ENCODE measurements at places on chromosomes 3 and 15.

- no peak for DNase-seq
Measured at GRCh38 chr3:72811571-72811970, 36.7 kb downstream of the SHQ1 start.

- no peak for DNase-seq
Measured at GRCh38 chr3:126558336-126559071, at the start of gene C3orf22. Gene C3orf22 (minus strand): TSS chr3:126558932. CDS start chr3:126553390, 5,542 bp downstream.

GRCh38 chr15:47188758-47189507, 528.4 kb upstream of the SEMA6D start:
- DNase-seq, result no peak

GRCh38 chr15:30073915-30074314, 8.8 kb upstream of the GOLGA8J start:
- no peak for DNase-seq

DNA sequence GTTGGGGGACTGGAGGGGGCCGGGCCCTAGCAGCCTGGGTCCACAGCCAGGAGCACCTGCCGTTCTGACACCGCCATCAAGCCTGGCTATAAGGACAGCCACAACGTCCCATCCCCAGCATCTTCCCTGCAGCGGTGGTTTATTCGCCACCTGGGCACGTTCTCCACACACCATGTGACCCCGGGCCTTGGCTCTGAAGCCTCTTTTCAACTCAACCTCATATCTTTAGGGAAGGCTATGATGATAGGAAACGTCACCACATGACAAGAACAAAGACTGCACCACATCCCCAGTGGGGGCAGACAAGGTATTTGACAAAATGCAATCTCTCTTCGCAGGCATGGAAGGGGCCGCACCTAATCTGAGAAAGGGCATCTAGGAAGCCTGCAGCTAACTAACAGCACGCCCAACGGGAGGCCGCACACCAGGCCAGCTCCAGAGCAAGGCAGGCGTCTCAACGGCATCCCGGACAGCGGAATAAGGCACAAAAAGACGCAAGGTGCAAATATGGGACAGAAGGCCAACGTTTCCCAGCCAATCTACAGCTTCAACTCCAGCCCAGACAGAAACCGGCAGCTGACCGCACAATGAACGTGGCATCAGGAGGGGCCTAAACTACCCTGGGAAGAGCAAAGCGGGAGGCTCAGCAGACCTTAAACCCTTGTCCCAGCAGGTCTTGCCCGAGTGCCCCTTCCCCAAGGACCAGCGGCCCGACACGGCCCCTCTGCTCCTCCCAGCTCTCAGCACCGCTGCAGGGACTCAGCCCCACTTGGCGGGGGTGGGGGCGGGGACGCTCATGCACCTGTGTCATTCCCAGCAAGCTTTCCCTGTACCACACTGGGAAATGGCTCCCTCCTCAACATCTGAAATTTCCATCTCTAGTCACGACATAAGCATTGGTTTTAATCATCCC, 41.9 kb downstream of the NIPA2 start:
- no peak for DNase-seq

DNA sequence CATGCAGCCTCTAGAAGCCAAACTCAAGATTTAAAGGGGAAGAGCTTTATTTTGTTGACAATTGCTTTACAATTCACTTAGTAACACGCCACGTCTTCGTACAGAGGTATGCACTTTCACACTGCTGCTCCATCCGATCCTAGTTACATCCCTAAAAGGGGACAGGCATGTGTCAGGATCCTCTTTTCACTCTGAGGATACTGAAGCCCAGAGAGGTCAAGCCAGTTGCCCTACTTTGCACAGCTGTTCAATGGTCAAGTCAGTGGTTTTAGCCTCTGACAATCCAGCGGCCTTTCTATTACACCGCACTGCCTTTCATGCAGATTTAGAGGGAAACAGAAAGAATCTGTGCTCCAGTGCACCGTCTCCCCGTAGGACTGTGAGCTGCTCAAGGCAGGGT, 44.9 kb upstream of the CHRNB4 start:
- DNase-seq, result no peak

DNA sequence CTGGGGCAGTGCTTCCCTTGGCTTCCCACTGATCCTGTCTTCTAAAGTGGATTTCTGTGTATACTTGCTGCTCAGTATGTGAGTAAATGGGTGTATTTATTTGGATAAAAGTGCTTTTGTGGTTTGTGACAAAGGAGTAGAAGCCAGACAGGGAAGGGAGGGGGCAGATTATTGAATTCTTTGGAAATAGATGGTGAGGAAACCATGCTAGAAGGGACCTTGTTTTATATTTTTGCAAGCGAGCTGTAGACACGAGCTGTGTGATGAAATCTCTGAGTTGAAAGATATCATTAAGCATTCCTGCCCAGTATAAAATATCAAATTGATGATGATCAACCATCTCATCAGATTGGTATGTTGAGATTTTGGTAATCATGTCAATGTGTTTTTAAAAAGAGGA, 68.9 kb downstream of the DUT start:
- no peak for DNase-seq

DNA sequence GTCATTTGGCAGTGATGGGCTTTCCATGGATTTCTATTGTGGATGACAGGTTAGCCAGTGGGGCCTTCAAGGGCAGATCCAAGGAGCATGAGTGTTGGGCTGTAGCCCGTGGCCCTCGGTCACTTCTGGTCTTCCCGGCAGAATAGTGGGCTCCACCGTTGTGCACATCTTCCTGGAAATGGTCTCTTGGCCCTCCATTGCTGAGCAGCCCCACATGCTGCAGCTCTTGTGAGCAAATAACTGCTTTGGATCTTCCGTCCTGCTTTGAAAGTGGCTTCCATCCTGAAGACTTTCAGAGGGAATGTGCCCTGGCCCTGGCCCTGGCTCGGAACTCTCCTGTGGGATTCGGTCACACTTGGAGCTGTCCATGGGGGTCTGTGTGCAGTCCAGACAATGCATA, 102.8 kb downstream of the SNRPN start:
- no peak for DNase-seq

GRCh38 chr3:32009101-32009500, 27.6 kb downstream of the ZNF860 start:
- no peak for DNase-seq

DNA sequence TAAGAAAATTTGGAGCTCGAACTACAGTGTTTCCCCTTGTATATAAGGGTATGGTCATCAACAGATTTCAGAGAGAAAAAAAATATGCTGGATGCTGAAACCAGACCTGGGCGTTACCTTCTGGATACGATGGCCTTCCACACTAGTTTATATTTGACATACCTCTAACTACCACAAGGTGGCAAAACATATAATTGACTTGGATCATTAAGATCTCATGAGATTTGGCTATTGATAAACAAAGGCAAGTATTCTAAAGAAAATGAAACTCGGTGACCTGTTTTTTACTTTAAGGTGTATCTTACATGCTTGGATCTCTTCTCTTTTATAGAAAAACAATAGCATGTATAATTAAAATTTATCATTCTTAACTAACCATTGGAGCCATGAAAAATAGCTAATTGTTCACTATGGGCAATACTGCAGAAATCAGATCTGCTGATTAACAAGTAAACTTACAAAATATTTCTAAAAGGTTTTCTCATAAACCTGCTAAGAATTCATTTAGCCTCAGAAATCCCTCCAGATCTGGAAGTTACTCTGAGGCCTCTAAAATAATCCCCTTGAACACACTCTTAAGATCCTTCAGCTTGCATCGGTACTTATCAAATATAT, 300.6 kb upstream of the KCNH8 start:
- no peak for DNase-seq

DNA sequence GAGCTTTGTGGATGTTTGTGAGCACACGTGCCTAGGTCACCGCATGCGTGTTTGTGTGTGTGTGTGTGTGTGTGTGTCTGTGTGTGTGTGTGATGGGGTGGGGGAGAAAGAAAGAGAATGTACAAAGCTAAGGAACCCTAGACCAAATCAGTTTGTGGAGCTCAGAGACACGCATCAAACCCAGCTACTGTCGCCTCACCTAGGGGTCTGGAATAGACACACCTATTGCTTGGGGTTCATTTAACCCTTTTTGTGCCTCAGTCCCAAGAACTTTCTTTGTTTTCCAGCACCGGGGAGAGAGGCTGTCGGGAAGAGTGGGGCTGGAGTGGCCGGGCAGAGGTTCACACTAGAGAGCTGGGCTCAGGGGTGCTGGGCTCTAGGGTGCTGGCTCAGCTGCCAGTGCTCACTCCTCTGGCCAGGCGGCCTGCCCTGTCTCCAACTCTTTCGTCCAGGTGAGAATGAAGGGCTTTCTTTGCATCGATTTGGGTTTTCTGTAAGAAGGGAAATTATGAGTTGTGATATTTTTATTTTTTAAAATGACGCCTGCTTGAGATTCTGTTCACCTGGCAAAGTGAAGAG, 221.6 kb downstream of the MEIS2 start:
- DNase-seq, result no peak

GRCh38 chr15:39580117-39580484, 778 bp upstream of the THBS1 start:
- peak; percentile 81 for DNase-seq

DNA sequence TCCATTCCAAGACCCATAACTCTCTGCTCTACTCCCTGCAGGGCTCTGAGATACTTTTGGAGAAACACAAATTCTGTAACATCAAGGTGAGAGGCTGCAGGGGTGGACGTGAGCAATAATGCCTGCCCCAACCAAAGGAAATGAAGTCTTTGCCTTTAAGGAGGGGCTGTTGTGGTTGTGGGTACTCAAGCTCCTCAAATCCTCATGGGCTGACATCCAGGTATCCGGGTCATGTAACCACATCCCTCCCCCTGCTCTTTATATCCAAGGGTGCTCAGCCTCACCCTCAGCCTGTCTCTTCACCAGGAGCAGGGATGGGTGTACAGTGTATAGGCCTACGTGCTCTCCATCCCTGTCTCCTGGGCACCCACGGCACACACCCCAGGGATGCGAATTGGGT, 32.3 kb downstream of the NOX5 start:
- no peak for DNase-seq

DNA sequence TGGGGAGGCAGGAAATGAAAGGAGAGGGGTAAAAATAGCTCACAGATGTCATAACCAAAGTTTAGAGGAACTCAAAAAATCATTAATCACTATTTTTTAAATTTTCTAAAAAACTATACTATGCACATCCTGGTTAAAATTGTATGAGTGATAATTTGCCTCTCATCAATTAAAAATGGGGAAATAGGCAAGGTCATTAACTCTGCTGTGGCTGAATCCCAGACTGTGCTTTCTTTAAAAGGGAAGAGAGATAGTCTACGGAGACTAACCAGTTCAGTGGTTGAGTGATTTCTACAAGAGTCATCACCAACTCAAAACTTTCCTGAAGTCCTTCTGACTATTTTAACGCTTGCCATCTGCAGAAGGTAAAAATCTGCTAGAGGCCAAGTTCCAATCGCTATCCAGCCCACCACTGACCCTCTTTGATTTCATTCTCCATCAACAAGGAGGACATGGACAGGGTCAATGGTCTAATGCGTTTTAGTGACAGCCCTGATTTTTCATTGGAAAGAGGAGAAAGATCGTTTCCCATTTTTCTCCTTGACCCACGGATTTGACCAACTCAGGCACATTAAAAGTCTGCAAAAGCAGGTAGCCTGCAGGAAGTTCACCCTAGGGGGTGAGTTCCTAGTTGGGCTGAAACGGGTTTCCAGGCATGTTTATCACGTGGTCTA, 850 bp downstream of the SUCLG2 start:
- DNase-seq, result no peak

- DNase-seq, result no peak
Measured at GRCh38 chr15:78995921-78996893, 51.4 kb upstream of the CTSH start.

- DNase-seq, result no peak
Measured at GRCh38 chr3:66036586-66037148, 2.1 kb downstream of the MAGI1 start.

- DNase-seq, result peak; percentile 1
Measured at GRCh38 chr3:87997298-87997697, 61.5 kb downstream of the CGGBP1 start.

GRCh38 chr3:183073839-183074238, 25.5 kb downstream of the MCCC1 start:
- no peak for DNase-seq

GRCh38 chr3:43180027-43180426, 74.1 kb upstream of the POMGNT2 start:
- no peak for DNase-seq

DNA sequence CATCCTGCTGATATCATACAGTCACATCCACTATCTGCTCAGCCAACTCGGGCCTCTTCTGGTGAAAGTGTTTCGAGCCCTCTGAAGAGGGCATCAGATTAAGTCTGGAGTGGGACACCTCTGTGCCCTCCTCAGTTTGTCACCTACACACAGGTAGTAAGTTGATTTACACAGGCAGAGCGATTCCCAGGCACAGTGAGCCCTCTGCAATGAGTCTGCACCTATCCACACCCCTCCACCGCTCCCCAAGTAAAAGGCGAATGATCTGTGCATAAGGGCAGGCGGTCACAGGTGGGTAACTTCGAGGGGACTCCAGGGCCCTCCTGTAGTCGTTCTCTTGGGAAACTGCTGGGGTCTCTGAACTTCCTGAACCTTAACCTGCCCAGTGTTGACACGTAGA, 152.0 kb downstream of the ATP10A start:
- no peak for DNase-seq

DNA sequence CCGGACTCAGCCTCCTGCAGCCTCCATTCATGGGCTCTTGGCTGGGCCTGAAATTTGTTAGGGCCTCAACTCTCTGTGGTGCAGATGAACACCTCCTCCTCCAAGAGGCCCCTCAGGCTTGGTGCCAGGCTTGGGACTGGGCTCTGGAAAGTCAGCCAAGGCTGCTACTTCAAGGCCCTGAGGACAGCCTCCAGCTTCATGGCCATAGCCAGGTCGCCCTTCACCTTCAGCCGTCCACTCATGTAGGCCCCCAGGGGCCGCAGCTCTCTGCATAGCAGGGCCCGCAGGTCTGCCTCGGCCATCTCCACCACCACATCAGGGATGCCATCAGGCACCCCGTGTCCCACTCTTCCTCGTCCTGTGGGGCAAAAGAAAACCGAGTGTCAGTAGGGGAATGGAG, 8.3 kb downstream of the STOML1 start:
- no peak for DNase-seq

GRCh38 chr15:39246523-39246922, 334.4 kb upstream of the THBS1 start:
- DNase-seq, result no peak

- DNase-seq, result no peak
Measured at GRCh38 chr3:48612309-48612708, 2.9 kb upstream of the UQCRC1 start.

DNA sequence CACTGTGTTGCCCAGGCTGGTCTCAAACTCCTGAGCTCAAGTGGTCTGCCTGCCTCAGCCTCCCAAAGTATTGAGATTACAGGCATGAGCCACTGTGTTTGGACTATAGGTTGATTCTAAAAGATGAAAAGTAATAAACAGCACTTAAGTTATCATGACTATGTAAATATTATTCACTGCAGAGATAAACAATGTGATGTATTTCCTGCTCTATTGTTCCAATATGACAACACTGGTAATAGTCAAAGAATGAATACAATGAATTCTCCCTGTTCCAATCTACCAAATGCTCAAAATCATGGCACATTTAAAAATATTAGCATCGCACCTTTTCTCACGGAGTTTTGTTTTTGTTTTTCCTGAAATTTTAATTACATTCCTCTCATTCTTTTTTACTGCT, 36.8 kb upstream of the TBL1XR1 start:
- no peak for DNase-seq

- no peak for DNase-seq
Measured at GRCh38 chr3:45464336-45465170, 76.2 kb downstream of the LARS2 start.

GRCh38 chr15:77104155-77104554, 33.2 kb upstream of the TSPAN3 start:
- DNase-seq, result no peak

Data from stimulated activated CD4-positive, alpha-beta T cell treated with anti-CD3 and anti-CD28 coated beads, Interleukin-1b, Interleukin-23, amount 100 ng/mL, for 1 hour (primary cell).